ENCODE measurements at places on chromosomes 2 and 18.
A peak's percentile ranks its signal among the peaks of the same experiment; 100 is the strongest.

GRCh38 chr2:49029406-49029805 lies 124.9 kb downstream of the FSHR start:
- DNase-seq = no peak

GRCh38 chr2:112782234-112782799 lies 2.0 kb downstream of the IL1A start:
- no peak for DNase-seq

GRCh38 chr2:44753552-44754285 lies 187.8 kb upstream of the SIX3 start:
- no peak for DNase-seq

- no peak for DNase-seq
Observed at GRCh38 chr18:74264303-74265020, 27.3 kb downstream of the CYB5A start.

DNA sequence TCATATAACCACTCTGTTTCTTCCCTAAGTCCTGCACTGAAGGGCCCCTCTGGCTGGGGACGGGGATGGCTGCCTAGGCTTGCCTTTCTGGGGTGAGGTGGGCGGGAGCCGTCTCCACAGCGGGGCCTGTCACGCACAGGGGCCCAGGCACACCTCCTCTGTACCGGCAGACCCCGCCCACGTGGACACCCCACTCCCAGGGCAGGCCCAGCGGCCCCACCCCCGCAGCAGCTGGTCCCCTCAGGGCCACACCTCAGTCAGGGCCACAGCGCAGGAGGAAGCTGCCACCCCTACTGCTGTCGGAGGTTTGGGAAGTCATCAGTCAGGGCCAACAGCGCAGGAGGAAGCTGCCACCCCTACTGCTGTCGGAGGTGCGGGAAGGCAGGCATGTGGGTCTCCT lies 257.6 kb upstream of the RAB6C start:
- DNase-seq = no peak

DNA sequence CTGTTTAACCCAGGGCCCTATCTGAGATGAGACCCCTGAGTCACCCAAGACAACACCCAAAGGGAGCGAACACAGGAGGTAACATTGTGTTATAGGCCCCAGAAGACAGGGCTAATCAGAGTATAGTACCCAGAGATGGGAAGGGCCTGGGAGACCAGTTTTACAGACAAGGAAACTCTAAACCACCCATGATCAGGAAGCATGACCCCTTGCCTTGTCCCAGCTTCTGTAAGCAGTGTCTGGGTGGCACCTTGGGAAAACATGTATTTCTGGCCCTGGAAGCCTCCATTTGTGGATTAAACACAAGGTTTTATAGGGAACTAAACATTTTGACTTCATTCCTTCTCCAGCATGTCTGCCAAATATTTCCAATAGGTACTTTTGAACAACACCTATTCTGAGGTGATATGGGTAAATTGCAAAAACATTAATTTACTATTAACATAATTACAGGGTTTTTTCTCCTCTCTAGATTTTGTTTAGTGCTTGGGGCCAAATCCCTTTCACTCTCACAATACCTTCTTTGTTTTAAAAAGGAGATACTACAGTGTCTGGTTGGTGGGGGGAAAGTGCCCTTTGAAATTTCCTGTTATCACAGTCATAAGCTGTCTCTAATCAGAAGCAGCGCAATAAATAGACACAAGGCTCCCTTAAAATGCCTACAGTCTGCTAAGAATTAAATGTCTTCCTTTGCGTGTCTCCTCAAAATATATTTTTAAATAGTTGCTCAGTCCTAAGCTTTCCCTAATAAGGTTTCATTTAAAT lies 341.1 kb downstream of the BCL11A start:
- no peak for DNase-seq

DNA sequence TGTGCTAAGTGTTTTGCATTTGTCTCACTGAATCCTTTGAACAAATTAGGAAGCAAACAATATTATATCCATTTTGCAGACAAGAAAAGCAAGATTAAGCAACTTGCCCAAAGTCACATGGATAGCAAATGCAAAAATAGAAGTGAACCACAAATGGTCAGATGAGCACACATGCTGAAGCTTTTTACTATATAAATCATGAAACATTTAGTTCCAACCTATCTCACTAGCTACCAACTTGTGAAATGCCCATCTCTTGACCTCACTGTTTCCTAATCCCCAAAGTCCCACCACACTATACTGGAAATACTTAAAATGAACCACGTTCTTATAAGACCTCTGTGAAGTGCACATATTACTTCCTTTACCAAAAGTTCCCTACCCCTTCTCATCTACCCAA lies 380.5 kb downstream of the ERBB4 start:
- no peak for DNase-seq

- no peak for DNase-seq
Observed at GRCh38 chr2:47964722-47965434, 58.6 kb upstream of the FBXO11 start.

GRCh38 chr2:25787020-25787419 lies 91.3 kb downstream of the ASXL2 start:
- DNase-seq = no peak

DNA sequence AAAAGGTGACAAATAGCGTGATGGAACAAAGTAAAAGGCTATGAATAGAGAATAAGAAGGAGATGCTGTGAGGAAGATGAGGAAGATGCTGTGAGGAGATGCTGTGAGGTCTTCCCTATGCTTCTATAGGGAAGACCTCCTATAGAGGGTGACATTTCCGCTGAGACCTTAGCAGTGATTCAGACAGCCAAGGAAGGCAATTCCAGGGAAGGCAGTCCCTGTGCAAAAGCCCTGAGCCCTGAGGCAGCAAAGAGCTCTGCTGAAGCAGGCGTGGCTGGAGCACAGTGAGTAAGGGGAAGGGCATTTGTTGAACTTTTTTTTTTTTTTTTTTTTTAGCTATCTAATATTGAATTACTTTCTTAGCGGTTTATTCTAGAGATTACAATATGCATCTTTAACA lies 142.7 kb upstream of the FOSL2 start:
- no peak for DNase-seq

DNA sequence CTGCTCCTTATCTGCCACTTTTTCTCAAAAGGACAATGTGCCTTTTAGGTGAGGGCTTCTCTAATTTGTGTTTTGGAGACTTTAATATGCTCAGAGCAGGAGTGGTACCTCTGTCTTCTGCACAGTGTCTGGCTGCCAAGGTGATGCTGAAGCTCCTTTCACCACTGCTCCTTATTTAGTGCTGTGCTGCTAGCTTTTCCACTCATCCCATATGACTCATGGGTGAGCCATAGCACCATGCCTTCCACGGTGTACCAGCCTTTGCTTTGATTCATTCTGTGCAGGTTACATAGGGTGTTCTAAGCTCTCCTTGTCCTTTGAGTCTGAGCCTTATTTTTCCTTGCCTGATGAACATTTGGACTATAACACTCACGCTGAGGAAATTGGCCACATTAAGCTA lies 202.4 kb downstream of the ARL6IP6 start:
- no peak for DNase-seq

GRCh38 chr2:195445639-195446038 lies 211.4 kb upstream of the SLC39A10 start:
- DNase-seq = no peak

- DNase-seq = no peak
Observed at GRCh38 chr18:36608107-36608506, 220.7 kb downstream of the TPGS2 start.

DNA sequence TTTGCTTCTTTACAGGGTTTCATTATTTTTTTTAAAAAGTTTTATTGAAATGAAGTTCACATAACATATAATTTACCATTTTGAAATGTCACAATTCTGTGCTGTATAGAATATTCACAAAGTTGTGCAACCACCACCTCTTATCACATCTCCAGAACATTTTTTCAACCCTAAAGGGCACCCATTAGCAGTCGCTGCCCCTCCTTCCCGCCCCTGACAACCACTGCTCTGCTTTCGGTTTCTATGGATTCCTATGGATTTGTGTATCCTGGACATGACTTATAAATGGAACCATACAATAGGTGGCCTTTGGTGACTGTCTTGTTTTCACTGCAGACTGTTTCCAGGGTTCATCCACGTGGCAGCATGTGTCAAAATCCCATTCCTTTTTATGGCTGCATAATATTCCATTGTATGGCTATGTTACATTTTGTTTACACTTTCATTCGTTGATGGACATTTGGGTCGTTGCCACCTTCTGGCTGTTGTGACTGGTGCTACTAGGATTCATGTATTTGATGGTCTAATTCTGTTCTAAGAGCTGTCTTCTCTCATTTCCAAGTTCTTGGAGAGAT lies 52.6 kb downstream of the SH3BP4 start:
- no peak for DNase-seq

DNA sequence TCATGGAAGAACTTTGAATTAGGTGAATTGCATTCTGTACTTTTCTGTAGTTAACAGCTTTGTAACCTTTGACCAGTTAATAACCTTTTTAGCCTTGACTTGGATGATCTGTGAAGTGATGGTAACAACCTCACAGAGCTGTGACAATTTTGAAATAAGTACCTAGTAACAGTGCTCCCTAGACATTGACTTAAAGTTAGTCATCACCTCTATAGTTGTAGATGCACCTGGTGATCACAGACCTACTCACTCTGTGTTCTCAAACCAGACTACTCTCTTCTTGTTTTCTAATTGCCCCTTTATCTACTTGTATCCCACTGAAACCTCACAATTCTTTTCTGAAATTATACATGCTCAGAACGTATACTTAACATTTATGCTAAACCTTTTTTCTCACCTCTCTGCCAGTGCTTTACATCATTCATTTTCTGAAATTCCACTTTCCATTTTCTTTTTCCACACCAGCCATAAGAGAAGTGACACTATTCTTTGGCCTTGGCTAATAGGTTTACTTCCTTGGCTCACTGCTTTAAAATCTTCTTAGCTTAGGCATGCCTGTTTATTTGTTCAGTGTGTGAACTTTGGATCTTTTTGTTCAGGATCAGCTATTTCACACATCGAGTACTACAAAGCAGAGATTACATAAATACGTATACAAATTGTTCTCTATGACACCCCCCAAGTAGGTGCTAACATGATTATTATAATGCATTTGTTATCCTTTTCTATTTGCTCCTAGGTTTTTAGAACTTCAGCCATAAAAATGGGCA lies 9.3 kb downstream of the YPEL5 start:
- no peak for DNase-seq

DNA sequence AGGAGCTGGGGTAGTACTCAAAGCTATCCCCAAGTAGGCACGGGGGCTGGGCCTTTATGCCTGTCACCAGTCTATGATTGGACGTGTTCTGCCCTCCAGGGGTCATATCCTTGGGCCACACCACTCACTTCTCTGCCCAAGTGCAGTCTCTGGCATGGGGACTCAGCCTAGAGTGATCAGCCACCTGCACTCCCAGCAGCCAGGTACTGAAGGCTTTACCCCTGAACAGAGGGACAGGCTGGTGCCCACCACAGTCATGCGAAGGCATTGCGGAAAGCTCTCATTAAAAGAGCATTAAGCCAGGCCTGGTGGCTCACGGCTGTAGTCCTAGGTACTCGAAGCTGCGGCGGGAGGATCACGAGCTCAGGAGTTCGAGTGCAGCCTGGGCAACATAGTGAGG lies 199.4 kb downstream of the AGAP1 start:
- DNase-seq = no peak

- no peak for DNase-seq
Observed at GRCh38 chr2:229679393-229680125, 34.8 kb downstream of the DNER start.

- DNase-seq = no peak
Observed at GRCh38 chr18:22185771-22186386, 16.5 kb downstream of the GATA6 start.

- DNase-seq = no peak
Observed at GRCh38 chr2:17355608-17356329, 162.5 kb downstream of the RAD51AP2 start.

DNA sequence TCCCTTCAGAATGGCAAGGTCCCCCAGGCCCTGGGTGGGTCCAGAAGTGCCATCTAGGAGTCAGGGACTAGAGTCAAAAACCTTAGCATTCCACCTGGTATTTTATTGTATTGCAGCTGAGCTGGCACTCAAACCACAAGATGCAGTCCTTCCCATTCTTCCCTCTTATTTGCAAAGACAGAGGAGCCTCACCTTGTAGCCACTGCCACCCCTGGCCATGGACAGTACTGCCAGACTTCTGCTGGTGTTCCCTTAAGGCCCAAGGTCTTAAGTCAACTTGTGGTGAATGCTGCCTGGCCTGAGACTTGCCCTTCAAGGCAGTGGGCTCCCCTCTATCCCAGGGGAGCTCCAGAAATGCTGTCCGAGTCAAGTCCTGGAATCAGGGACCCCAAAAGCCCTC lies 6.9 kb downstream of the UGT1A10 start:
- DNase-seq = no peak

GRCh38 chr2:113136828-113137775 lies 9.7 kb downstream of the IL1RN start:
- DNase-seq = no peak

- DNase-seq = no peak
Observed at GRCh38 chr2:191754103-191754502, 76.2 kb downstream of the NABP1 start.

DNA sequence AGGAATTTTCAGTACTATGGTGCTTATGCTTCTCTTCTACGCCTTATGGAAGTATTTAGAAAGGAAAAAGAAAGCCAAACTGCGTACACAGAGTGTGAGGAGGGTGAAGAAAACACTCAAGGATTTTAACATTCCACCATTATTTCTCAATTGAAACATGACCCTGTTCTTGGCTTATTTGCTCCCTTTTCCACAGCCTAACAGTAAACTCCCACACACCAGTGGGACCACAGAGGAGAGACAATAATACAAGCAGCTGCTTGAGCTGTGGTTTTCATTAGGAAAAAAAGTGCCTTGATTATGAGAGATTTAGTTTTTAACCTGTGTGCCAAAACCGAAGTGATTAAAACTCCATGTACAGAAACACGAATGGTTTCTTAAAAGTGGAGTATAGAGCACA lies 134.3 kb downstream of the MEP1B start:
- DNase-seq = no peak

DNA sequence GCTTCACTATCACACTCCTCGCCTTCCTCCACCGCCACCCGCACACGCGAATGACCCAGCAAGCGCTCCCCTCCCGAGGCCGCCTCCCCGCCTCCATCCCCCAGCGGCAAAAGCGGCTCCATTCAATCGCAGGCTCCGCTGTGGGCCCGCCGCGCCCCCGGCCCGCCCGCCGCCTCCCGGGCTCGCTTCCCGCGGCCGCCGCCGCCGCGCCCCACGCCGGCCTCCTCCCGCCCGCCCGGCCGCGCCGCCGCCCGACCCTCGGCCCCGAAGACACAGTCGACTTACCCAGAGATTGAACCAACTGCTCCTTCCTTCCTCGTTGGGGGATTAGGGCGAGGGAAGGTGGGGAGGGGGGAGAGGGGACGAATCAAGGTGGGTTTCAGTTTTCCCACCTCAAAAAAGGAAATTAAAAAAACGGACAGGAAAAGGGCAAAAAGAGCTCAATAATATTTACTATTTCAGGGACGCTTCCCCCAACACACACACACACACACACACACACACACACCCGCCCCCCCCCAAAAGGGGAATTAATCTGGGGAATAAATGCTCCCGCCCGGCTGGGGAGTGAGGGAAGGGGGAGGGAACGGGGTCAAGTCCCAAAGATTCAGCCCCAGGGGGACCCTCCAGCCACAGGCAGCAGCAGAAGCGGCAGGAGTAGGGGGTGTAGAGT lies 743 bp downstream of the XPO1 start:
- DNase-seq = peak; percentile 24

- no peak for DNase-seq
Observed at GRCh38 chr2:160289126-160289525, 89.1 kb upstream of the ITGB6 start.

All from progenitor cell of endocrine pancreas (in vitro differentiated cells).